Stimulated activated CD4-positive, alpha-beta T cell treated with anti-CD3 and anti-CD28 coated beads, Interleukin-12 subunit alpha, Interleukin-12 subunit beta, amount 100 ng/mL, for 24 hours (primary cell): ENCODE measurements at places on chromosomes 11 and 22.
A peak's percentile ranks its signal among the peaks of the same experiment; 100 is the strongest.

GRCh38 chr11:26551186-26551801 lies 20.8 kb downstream of the MUC15 start:
- DNase-seq: no peak

GRCh38 chr22:38097058-38097457 lies 13.1 kb upstream of the SLC16A8 start:
- no peak for DNase-seq

- DNase-seq: peak; percentile 54
Observed at GRCh38 chr11:64268893-64269539, 15.4 kb downstream of the BAD start.

DNA sequence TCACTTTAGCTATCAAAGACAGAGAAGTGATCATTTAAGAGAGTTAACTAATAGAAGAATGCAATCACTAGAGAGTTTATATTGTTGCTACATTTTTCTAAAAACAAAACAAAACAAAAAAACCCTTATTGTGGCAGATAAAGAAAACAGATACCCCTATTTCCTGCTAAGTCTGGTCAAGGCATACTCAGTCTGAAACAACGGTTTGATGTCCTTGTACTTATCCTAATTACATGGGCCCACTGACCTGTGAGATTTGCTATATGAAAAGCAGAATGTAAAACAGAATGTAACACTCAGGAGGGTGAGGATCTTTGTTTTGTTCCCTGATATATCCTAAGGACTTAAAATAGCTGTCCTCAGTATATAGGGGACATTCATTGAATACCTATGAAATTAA lies 24.6 kb downstream of the MAML2 start:
- DNase-seq: no peak

DNA sequence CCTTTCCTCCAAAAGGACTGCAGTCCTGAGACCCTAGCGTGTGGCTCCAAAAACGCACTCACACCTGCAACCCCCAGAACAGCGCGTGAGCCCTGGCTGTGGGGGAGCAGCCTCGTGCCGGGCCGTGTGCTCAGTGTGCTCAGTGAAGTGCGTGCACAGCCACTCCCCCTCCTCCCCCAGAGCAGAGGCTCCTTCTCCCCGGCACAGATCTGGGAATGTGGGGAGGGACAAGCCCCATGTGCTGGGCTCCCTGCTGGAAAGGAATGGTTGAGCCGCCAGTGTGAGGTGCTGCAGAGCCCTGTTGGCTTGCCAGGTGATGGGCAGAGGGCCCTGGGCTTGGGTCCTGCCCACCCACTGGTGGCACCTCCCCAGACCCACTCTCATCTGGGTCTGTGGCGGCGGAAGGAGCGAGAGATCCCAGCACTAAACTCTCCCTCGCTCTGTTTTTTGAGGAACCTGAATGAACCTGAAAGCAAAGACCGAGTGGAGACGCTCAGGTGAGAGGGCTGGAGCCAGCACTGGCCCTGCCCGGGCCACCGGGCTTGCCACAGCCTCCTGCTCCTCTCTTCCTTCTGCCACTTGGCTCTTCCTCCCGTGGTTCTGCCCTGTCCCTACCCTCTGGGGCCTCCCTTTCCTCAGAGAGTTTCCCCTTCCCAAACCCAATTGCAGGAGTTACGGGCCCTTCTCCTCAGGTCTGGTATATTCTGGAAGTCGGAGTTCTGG lies 9.0 kb downstream of the RCOR2 start:
- no peak for DNase-seq

DNA sequence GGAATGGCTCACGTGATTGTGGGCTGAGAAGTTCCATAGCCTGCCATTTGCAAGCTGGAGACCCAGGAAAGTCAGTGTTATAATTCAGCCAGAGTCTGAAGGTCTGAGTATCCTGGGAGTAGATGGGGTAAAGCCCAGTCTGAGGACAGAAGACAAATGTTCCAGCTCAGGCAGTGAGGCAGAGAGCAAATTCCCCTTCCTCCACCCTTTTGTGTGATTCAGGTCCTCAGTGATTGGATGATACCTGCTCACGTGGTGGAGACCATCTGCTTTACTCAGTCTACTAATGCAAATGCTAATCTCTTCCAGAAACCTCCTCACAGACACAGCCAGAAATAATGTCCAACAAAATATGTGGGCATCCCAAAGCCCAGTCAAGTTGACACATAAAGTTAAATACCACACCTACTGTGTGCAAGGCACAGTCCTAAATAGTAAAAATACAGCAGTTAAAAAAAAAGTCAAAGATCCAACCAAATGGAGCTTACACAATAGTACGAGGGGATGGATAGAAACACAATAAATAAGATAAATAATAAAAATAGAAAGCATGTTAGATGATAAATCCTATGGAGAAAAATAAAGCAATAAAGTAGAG lies 13.2 kb upstream of the APOL6 start:
- DNase-seq: no peak

GRCh38 chr11:10401696-10402392 lies 53.2 kb upstream of the AMPD3 start:
- no peak for DNase-seq

- DNase-seq: peak; percentile 47
Observed at GRCh38 chr11:62402226-62402959, 16.4 kb upstream of the SCGB1A1 start.
